ENCODE measurements at places on chromosomes 12 and 14. TPM values are rescaled to one million over a fixed set of nuclear protein-coding genes. Genes with fewer than 3 reads are reported as not detected.

DNA sequence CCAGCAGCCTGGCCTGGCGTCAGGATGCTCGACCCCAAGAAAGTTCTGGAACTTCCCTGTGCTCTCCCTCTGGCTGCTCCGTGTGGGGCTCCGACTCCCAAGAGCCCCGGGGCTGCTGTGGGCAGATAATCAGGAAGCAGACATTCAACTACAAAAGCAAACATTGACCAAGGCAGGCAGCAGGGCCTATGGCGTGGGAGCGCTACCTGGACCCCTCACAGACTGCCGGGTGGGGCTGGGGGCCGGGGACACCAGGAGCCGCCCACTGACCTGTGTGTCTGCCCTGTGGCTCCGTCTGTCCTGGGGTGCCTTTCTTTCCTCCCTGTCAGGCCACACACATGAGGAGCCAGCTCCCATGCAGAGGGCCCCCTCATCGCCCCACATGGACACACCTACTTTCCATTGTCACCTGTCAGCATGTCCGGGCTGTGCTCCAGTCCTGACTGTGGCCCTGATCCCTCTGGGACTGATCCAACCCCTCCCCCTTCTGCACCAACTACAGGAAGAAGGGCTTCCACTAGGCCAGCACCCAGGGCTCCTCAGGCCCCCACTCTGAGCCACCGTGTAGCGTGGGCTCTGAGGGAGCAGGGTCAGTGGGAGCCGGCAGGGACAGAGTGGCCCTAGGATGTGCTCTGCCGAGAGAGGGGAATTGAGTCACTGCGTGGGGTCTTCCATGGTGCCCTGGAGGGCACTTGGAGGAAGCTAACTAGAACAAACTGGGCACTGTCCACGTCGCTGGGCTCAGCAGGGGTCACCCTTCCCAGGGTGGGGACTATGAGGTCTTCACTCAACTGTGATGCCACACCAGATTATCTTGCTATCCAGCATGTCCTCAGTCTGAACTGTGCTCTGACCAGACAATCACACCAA lies 215.4 kb upstream of the C14orf180 start:
- H3K27ac ChIP-seq = no peak overlapping the region
- no peaks in the 10 kb centered on the region for H3K36me3 ChIP-seq
- H3K4me3 ChIP-seq = no peak overlapping the region
- no peaks in the 10 kb centered on the region for H3K27me3 ChIP-seq
- H3K4me1 ChIP-seq = no peaks in the 10 kb centered on the region

GRCh38 chr14:72776701-72777261 lies 117.1 kb downstream of the DPF3 start:
- peak overlapping the region; percentile 11 for H3K27ac ChIP-seq
- H3K4me1 ChIP-seq = peaks cover 47% of the 10 kb centered on the region
- H3K4me3 ChIP-seq = no peak overlapping the region
- H3K36me3 ChIP-seq = no peaks in the 10 kb centered on the region

GRCh38 chr12:5220099-5220498 lies 176.4 kb downstream of the KCNA5 start:
- no peaks in the 10 kb centered on the region for H3K27me3 ChIP-seq
- H3K27ac ChIP-seq = no peak overlapping the region
- no peaks in the 10 kb centered on the region for H3K36me3 ChIP-seq

DNA sequence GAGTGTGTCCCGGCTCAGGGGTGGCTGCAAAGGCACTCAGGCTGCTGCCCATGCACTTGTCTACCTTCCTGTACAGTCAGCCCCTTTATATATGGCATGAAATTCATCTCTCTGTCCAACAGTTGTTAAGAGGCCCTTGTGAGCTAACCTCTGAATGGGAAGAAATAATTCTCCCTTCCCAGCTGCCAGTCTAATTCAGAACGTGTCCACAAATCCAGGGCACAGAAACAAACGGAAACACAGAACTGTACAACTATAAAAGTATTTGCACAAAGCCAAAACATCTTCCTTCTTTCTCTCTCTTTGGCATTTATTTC lies 849 bp downstream of the KRT5 start:
- H3K27ac ChIP-seq = no peak overlapping the region
- no peak overlapping the region for H3K4me3 ChIP-seq
- H3K4me1 ChIP-seq = no peaks in the 10 kb centered on the region
- peaks cover 3% of the 10 kb centered on the region for H3K27me3 ChIP-seq

DNA sequence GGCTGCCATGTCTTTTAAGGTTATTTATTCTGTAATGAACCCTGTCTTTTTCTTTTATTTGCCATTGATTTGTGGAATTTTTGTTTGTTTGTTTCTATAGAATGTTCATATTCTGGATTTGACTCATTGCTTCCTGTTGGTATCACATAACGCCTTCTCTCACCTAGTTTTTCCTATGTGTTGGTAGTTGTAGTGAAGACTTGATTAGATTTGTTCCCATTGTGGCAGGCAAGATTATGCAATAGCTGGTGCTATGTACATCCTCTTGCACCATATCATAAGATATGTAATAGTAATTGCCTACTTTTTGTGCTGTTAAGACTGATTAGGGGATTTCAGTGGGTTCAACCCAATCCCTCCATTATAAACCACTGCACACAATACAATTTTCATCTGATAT lies 3.9 kb upstream of the KRT6B start:
- H3K27me3 ChIP-seq = peaks cover 6% of the 10 kb centered on the region
- DNase-seq = no peak
- no peaks in the 10 kb centered on the region for H3K4me1 ChIP-seq
- no peaks in the 10 kb centered on the region for H3K36me3 ChIP-seq
- no peak overlapping the region for H3K4me3 ChIP-seq

Gene PIWIL1
- total RNA-seq = not detected

Gene DDN
- 5.4 TPM for total RNA-seq

Gene SLC6A15
- total RNA-seq = 0.49 TPM

Gene VWF
- 0.03 TPM for total RNA-seq

All from cardiac muscle cell (in vitro differentiated cells and primary cell).